ENCODE measurements at places on chromosomes 2 and 18.

DNA sequence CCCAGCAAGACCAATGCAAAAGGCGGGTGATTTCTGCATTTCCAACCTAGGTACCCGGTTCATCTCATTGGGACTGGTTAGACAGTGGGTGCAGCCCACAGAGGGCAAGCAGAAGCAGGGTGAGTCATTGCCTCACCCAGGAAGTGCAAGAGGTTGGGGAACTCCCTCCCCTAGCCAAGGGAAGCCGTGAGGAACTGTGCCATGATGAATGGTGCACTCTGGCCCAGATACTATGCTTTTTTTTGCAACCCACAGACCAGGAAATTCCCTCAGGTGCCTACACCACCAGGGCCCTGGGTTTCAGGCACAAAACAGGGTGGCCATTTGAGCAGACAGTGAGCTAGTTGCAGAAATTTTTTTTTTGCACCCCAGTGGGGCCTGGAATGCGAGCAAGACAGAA, 662.6 kb upstream of the ACVR2A start:
- DNase-seq: no peak

DNA sequence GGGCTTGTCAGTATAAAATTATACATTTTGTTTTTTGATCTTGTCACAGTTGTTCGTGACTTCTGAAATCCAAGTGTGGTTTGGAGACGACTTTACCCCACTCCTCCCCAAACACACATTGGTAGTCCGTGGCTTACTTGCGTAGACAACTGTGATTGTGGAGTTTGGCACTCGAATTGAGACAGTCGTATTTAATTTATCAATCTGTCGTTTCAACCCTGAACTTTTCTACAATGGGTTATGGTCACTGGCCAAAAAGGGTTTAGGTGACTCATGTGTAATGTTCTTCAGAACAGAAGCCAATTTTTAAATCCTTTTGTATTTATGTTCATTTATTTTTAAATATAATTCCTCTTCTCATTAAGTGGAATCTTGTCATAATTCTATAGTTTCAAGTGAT, 129.9 kb downstream of the SPTBN1 start:
- no peak for DNase-seq

DNA sequence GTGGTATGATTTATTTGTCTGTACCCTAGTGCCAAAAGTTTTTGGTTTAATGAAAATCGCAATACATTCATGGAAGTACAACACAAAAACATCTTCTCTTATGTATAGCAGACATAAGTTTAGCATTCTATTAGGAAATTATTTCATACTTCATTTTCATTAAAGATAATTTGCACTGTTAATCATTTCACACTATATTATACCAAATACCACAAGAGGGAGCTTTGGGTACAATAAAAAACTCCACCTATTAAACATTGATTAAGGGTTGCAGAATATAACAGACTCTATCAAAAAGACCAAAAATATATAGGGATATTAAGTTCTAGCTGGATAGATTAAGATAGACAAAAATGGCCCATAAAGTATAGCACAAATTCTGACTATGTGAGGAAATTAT, 79.0 kb downstream of the SLC66A3 start:
- DNase-seq: no peak

- DNase-seq: no peak
Observed at GRCh38 chr2:239060676-239061075, 212.8 kb downstream of the TWIST2 start.

DNA sequence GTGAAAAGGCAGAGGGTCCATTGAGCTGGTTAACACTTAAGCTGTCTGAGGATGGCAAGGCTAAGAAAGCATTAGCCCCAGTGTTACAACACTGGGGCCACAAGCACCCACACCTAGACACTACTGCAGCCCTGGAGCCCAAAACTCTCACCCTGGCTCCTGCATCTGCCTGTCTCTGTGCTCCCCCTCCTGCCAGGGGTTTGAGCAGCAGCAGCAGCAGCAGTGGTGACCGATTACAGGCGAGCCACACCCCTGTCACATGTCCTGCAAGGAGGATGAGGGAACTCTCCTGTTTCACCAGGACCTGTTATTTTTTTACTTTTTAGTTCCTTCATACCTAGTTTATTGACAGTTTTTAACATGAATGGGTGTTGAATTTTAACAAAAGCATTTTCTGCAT, 326.7 kb upstream of the MAP2 start:
- DNase-seq: no peak

- DNase-seq: no peak
Observed at GRCh38 chr2:199488772-199489400, 31.1 kb upstream of the SATB2 start.

GRCh38 chr2:60495041-60495625, 58.3 kb downstream of the BCL11A start:
- DNase-seq: no peak

- DNase-seq: no peak
Observed at GRCh38 chr2:169452080-169452479, 27.2 kb upstream of the BBS5 start.

DNA sequence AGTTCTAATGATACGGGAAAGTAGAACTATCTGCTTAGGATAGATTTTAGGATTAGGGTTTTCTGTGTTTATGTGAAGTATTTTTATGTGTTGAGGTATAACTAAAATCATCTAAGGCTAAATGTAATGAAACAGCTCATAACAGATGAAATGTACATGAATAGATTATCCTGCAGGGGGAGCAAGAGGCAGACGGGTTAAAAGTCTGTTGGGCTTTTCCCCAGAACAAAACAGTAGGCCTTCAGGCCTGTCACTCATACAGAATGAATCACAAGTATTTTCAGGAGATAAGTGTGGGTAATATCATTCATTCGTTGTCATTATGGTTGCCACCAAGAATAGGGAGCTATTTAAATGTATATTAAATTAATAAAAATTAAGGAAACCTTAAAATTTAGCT, 107.9 kb upstream of the IL1R2 start:
- DNase-seq: no peak

DNA sequence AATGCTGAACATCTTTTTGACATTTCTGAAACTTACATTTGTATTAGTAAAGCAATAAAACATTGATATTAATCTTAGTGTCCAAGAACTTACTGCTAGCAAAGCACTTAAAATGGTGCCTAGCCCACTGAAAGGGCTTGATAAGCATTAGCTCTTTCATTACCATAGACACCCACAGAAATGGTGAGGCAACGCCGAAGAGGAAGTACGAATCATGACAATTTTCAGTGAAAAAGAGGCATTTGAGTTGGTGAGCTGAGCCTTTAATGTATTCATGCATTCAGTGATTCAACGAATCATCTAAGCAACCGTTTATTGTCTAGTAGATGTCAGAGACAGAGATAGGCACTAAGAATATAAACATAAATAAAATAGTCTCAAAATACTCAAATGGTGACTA, 101.1 kb downstream of the PIGN start:
- DNase-seq: no peak

GRCh38 chr2:11100976-11101375, 54.3 kb upstream of the SLC66A3 start:
- DNase-seq: no peak

GRCh38 chr2:154455166-154455565, 243.3 kb upstream of the KCNJ3 start:
- no peak for DNase-seq

- DNase-seq: no peak
Observed at GRCh38 chr2:240972201-240972600, 26.2 kb upstream of the SNED1 start.

DNA sequence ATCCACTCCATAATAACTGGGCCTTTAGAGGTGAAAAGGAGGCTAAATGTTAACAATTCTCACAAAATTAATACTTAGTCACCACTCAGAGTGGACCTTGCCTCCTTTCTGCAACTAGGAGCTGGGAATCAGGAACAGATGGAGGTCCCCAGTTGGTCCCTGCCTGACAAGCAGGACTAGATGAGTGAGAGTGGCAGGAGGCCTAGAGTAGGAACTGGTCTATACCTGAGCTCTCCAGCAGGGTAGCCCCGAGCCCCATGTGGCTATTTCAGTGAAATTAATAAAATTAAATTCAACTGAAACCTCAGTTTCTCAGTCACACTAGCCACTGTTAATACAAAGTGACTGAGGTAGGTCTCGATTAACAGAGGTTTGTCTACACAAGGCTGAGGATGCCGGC, 150.5 kb downstream of the MYO5B start:
- no peak for DNase-seq

DNA sequence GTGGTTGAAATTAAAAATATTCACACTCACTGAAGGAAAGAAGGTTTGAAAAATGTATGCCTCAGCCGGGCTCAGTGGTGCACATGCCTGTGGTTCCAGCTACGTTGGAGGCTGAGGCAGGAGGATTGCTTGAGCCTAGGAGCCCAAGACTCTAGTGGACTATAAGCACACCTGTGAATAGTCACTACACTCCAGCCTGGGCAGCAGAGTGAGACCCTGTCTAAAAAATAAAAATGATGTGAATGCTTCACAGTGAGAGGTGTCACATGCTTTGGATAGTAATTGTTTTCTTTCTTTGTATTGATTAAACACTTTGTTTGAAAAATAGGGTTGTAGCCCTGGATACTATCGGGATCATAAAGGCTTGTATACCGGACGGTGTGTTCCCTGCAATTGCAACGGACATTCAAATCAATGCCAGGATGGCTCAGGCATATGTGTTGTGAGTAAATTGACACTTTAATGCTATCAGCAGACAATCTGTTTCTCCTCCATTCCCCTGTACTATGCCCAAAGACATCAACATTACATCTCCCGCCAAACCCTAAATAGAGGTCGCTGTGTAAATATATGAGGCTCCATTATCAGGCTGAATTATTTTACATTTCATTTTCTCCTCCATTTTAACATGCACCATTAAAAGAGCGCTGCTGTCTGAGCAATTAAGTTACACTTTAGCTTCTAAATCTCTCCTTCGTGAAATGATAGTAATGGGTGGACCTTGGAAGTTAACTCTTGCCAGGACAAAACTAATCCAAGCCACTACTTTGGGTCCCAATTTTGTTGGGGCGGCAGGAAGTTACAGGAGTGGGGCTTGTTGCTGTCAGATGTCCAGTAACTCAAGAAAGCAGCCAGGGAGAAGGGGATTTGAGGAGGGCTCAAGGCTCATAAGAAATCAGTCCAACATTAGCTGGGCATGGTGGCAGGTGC, 138.3 kb upstream of the TTC39C start:
- no peak for DNase-seq
